ENCODE measurements at places on chromosomes 1 and 21.

DNA sequence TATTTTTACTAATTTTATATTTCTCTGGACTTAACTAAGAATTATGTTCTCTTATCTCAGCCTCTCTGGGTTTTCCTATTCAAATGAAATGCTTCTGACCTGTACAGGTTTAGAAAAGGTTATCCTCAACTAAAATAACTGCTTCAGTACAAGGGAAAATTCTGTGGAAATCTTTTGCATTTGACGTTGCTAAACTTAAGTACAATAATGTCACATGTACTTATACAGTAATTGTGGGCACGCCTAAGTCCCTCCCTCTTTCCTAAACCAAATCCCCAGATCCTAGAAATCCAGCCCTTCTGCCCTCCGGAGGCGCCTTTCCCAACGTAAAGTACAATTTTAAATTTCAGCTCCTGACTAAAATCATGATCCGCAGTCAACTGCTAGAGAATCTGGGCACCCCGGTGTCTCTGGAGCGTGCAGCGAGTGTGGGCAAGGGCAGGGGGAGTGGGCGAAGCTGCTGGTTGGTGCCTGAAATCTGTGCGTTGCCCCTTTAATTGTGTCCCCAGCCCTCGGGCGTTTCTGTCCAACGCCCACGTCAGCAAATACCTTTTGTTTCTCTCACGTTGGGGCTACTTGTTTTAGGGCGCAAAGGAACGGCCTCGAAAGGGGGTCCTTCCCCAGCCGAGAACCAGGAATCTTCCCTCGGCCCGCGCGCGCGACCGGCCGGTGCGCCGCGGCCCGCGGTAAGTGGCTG lies at the start of gene ZBTB8A:
Gene ZBTB8A (plus strand): TSS at position 541 of the 697 bp plus-strand sequence. CDS start 53,505 bp downstream, outside the sequence.
- peak; percentile 52 for DNase-seq

DNA sequence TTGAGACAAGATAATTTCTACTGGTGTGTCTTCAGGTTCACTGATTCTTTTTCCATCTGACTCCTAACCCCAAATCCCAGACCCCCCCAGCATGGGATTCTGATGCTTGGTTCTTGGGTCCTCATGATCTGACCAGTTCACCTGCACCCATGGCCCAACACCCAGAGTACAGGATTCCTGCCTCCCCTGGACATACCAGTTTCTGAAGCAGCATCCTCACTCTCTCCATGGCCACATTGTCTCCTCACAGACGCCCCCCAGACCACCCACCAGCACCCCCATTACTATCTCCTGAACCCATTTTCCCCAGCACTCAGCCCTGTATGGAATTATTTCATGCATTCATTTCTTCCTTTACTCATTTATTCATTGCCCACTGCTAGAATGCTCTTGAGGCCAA lies 864 bp upstream of the KRTAP12-3 start:
- no peak for DNase-seq

DNA sequence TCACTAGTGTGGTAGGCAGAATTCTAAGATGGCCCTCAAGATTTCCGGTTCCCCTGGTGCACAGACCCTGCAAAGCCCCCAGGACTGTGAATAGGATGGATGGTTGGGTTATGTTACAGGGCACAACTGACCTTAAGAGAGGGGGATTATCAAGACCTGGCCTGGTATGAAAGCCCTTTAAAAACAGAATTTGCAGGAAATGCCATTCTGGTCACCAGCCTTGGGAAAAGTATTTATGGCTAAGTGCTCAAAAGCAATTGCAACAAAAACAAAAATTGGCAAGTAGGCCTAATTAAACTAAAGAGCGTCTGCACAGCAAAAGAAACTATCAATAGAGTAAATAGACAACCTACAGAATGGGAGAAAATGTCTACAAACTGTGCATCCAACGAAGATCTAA lies 144.7 kb upstream of the EDN2 start:
- DNase-seq = no peak

DNA sequence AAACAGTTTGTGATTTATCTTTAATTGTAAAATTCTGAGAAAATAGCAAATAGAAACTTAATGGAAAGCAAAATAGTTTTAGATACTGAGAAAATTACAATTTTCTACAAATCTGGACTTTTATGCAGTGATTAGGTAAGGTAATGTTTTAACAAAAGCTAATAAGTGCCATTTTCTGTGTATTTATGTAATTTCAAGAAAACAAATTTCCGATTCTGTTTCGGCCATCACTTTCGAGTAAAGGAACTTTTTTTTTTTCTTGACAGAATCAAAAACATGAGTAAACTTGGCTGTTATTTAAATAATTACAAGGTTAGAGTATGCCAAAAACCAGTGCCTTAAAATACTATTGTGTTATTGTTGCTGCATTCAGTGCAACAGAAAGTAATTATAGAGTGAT lies 280.4 kb upstream of the C1orf105 start:
- DNase-seq = no peak

DNA sequence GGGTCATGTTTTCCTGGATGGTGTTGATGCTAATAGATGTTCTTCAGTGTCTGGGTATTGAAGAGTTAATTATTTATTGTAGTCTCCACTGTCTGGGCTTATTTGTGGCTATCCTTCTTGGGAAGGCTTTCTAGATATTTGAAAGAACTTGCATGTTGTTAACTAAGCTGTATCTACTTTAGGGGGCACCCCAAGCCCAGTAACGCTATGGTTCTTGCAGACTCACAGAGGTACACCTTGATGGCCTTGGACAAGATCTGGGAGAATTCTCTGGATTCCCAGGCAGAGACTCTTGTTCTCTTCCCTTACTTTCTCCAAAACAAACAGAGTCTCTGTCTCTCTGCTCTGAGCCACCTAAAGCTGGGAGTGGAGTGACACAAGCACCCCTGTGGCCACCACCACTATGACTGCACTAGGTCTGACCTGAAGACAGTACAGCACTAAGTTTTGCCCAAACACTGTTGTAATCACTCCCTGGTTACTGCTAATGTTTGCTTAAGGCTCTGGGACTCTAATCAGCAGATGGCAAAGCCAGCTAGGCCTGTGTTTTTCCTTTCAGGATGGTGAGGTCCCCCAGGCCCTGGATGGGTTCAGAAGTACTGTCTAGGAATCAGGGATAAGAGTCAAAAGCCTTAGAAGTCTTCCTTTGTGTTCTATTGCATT lies 76.5 kb upstream of the C1orf21 start:
- DNase-seq = no peak

- DNase-seq = no peak
These were observed 32.0 kb upstream of the AGL start for GRCh38 chr1:99818063-99818699.

DNA sequence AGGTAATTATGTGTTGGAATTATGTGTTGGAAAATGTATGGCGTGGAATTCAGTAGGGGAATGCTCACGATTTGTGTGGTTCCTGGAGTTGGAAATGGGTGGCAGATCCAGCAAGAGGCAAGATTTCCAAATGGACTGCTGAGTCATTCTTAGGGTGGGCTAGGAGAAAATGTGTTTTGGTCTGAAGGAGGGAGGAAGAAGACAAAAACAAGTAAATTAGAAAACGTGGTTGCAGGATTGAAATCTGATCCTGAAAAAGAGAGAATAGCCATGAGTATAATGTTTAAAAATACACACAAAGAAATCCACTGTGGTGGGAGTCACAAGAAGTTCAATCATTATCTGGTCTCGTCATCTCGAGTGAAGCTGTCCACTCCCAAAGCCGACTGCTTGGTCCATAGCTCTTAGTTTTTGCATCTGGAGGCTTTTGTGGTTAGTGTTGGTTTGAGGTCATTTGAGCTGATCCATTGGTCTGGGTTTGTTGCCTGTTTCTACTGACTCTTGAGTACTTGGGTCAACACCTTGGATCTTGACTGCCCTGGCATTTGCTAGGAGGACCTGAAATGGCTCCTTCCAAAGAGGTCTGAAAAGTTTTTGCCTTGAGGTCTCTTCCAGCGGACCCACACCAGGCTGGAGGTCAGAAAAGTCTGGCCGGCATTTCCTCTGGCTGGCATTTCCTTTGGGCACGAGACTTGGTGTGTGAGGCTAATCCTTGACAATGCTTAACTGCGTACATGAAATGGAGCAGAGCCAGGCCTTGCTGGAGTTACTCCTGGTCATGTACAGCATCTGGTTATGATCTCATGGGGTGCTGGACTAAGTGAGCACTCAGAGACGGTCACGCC lies 9.2 kb downstream of the MX2 start:
- DNase-seq = peak; percentile 48

DNA sequence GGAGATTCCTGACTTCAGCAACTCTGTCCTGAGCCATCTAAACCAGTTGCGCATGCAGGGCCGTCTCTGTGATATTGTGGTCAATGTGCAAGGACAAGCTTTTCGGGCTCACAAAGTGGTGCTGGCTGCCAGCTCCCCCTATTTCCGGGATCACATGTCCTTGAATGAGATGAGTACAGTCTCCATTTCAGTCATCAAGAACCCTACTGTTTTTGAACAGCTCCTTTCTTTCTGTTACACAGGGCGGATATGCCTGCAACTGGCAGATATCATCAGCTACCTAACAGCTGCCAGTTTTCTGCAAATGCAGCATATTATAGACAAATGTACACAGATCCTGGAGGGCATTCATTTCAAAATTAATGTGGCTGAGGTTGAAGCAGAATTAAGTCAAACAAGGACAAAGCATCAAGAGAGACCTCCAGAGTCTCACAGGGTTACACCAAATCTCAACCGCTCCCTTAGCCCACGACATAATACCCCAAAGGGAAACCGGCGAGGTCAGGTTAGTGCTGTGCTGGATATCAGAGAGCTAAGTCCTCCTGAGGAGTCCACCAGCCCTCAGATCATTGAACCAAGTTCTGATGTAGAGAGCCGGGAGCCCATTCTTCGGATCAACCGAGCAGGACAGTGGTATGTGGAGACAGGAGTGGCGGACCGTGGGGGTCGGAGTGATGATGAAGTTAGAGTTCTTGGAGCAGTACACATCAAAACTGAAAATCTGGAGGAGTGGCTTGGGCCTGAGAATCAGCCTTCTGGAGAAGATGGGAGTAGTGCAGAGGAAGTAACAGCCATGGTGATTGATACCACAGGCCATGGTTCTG lies 2.3 kb downstream of the ZBTB37 start:
- peak; percentile 25 for DNase-seq

DNA sequence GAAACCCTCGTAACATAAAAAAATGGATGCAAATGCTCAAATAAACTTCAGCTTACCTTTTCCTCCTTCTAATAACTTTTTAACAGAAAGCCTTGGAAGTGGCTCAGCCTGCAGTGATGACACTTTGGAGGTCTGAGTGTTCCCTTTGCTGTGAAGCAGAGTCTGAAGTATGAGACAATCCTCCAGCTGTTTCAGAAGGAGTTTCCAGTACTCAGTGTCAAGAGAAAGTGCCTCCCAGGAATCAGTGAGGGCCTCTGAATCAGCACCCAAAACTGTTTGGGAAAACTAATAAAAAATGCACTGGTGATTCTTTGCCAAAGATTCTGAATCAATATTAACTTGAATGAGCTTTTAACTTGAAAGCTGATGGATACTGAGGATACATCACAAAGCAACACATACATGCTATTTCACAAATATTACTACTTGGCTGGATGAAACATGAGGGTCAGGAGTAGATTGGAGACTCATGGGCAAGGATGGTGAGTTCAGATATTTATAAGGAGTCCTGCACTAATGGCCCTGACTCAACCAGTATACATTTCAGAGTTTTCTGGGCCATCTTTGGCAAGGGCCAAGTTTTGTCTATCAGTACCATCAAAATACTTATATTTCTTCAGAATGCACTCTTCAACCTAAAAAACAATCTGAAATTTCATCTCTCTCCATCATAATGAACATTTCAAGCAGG lies 77.0 kb downstream of the IARS2 start:
- no peak for DNase-seq

DNA sequence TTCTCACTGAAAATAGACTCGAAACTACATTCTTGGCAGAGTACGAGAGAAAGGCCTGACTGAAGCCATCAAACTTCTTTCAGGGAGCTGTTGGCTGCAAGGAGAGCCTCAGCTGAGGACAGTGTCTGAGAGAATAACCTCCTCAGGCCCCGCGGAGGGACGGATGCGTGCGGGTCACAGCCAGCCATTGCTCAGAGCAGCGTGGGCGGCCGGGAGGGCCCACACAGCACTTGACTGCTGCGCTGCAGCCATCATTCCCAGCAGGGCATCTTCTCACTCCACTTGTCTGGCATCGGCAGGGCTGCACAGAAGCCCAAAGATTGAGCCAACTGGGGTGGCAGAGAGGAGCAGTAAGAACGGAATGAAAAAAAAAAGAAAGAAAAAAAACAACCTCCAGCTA lies 113.5 kb downstream of the XCL2 start:
- no peak for DNase-seq

DNA sequence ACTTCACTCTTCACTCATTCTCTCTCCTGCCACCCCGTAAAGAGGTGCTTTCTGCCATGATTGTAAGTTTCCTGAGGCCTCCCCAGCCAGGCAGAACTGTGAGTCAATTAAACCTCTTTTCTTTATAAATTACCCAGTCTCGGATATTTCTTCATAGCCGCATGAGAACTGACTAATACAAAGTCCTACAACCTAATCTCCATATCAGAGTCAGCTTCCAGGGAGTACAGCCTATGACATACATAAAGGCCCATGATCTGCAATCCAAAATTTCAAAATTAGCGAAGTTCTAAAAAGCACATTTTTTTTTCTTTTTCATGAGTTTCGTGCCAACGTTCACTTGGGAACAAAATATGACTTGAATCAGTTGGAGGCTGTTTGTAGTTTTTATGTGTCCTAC lies 256.9 kb upstream of the DUSP10 start:
- no peak for DNase-seq

DNA sequence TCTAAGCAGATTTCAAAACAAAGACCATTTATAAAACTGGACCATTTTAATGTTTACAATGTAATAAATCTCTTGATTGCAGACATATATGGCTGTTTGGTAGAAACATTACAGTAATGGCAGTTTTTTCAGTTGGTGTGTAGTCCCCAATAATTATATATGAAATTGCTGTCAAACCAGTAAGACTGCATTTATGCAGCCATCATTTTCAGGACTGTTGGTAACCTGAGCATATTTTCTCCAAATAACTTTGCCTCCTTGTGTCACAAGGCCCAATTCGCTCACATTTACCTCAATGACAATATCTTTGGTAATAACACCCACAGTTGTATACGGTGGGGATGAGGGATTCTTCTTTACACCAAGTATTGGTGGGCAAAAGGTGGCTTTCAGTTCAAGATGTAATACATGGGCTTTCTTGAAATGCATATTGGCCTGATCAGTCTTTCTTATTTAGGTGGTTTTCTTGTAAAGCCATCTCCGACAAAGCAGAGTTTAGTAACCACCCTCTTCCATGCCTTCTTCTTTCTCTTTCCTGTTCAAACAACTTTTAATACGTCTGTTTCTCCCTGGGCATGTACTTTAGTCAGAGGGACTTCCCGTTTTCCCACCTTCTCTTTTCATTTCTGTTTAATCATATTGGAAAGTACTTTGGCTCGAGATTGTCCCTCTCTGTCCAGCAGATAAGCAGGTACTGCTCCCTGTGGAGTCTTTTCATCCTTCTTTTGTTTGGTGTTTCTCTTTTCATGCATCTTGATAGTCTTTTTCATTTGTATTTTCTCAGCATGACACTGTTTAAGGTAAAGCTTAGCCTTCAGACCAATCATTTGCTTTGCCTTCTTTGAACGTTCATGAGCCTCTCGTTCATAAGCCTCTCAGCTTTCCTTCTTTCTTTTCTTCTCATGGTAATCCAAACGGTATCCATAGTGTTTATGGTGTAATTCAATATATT lies 30.4 kb downstream of the ATP2B4 start:
- DNase-seq = no peak
